Sigmoid colon (tissue), 7 donors: ENCODE measurements at places on chromosomes 6 and 20. TPM values are rescaled to one million over a fixed set of nuclear protein-coding genes. Genes with fewer than 3 reads are reported as not detected.

The METTL24 gene
- 0.76 TPM for polyA plus RNA-seq

The RAET1G gene
- 0.23 TPM for polyA plus RNA-seq

The LTB gene
- polyA plus RNA-seq, result not detected

The GOPC gene
- polyA plus RNA-seq, result 28.0 TPM

The CFB gene
- polyA plus RNA-seq, result 118 TPM

The SYCP2 gene
- polyA plus RNA-seq, result 0.60 TPM

The FOXC1 gene
- polyA plus RNA-seq, result 0.60 TPM

The HCK gene
- 25.8 TPM for polyA plus RNA-seq

The FAM209B gene
- 0.44 TPM for polyA plus RNA-seq

The DNAAF9 gene
- polyA plus RNA-seq, result 0.92 TPM

The C2 gene
- 23.1 TPM for polyA plus RNA-seq

The GZF1 gene
- polyA plus RNA-seq, result 6.0 TPM

The NR2E1 gene
- not detected for polyA plus RNA-seq

The DLL1 gene
- polyA plus RNA-seq, result 3.5 TPM

The HCRTR2 gene
- not detected for polyA plus RNA-seq

The GRM4 gene
- polyA plus RNA-seq, result not detected

The SMPDL3A gene
- polyA plus RNA-seq, result 36.1 TPM

The GNAS-AS1 gene
- polyA plus RNA-seq, result not detected

The MEI4 gene
- not detected for polyA plus RNA-seq

The TMEM239 gene
- not detected for polyA plus RNA-seq
